Chondrocyte (in vitro differentiated cells): ENCODE measurements at places on chromosomes 4 and X. TPM values are rescaled to one million over a fixed set of nuclear protein-coding genes. Genes with fewer than 3 reads are reported as not detected.

DNA sequence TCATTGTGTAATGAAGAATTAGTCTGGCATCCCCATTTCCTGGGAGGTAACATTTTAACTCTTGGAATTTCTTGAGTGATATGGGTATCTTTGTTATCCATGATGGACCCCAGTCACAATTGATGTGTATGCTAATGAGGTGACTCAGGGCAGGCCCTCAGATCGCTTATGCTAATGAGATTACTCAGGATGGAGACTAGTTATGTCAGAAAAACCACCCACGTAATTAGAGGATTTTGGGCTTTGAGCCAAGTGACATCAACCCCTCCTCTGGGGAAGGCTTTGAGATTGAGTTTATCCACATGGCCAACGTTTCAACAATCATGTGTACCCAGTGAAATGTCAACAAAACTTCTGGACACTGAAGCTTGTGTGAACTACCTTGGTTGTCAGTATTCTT lies 772.7 kb downstream of the STPG2 start:
- no peak overlapping the region for H3K4me3 ChIP-seq
- H3K4me1 ChIP-seq = peaks cover 5% of the 10 kb centered on the region
- H3K27ac ChIP-seq = no peak overlapping the region

DNA sequence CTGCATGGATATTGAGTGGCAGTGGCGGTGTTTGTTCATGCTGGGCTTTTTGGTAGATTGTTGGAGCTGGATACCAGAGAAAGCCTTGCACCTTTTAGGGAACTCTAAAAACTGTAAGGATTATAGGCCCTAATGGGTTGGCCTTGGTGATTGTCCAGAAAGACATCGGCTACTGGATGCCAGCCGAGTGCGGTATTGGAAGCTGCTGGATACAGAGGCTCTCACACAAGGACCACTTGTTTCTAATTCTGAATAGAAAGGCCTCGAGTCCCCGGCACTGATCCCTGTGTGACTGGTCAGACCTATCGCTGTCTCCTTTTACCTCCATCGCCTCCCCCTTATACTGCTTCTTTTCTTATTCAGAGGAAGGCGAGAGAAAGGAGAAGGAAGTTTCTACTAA lies 27.3 kb upstream of the SCOC start:
- no peak overlapping the region for H3K4me3 ChIP-seq
- no peak for DNase-seq
- H3K27ac ChIP-seq = no peak overlapping the region
- H3K27me3 ChIP-seq = peaks cover 15% of the 10 kb centered on the region
- H3K4me1 ChIP-seq = peaks cover 4% of the 10 kb centered on the region
- no peaks in the 10 kb centered on the region for H3K36me3 ChIP-seq

DNA sequence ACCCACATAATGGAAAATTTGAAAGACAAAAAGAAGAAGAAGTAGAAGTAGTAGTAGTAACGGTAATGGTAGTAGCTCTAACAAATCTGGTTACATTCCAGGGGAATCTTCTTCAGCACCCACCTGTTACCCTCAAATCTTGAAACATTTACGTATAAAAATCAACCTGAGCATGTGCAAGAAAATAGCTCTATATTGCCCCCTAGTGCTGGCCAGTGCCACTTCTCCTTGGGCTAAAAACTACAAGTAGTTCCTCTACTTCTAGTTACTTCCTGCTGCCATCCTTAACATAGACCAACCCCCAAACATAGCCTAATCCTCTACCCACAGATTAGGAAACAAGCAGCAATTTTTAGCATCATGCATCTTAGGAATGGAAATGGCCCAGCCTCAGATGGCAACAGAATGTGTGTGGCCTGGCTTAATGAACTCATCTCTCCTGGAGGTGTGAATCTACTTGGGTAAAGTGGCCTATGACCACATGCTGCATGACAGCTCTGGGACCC lies 3.1 kb downstream of the PDGFC start:
- H3K27me3 ChIP-seq = no peaks in the 10 kb centered on the region
- no peak for DNase-seq
- peak overlapping the region; percentile 82 for H3K4me3 ChIP-seq
- peaks cover 57% of the 10 kb centered on the region for H3K4me1 ChIP-seq
- H3K27ac ChIP-seq = peak overlapping the region; percentile 92

DNA sequence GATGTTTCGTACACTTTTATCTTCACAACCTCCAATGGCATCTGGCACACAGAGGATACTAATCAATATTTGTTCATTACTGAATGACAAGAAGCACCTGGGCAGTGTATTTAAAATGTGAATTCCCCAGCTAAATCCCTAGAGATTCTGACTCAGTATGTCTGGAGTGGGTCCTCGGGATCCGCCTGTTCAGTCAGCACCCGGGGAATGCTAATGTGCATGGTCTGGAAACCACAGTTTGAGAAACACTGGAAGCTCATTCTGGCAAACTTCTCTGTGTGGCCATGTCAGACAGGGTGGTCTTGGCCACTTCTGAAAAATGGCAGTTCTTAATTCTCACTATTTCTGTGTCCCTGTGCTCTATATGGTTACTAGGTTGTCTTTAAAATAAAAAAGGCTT lies 138.8 kb upstream of the VCX start:
- H3K27me3 ChIP-seq = no peaks in the 10 kb centered on the region
- no peak for DNase-seq
- no peak overlapping the region for H3K27ac ChIP-seq
- no peak overlapping the region for H3K4me3 ChIP-seq
- H3K4me1 ChIP-seq = no peaks in the 10 kb centered on the region

- H3K27ac ChIP-seq = peak within 1 kb of the TSS; percentile 99
- H3K36me3 ChIP-seq = no peaks in the 10 kb centered on the region
- H3K27me3 ChIP-seq = no peaks in the 10 kb centered on the region
- H3K4me1 ChIP-seq = peaks cover 46% of the 10 kb centered on the region
Measured at GRCh38 chr4:76213415-76214176, at the start of gene SCARB2. SCARB2 (minus strand) TSS chr4:76213824; CDS start chr4:76213543, 281 bp downstream.

DNA sequence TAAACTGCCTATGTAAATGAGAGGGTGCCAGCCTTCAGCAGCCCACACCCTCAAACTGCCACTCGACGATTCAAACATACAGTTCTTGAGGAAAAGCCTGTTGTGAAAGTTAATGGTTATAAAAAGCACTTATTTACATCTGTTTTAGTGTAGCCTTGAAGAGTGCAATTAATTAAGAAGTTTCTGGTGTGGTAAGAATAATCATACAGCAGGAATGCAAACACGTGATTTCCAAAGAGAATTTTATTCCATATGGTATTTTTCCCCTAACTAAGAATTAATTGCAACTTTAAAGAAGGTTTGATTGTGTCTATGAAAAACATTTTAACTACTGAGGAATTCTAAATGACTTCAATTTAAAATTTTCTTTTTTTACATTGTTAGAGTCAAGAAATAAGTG lies 176.3 kb upstream of the PITX2 start:
- H3K27me3 ChIP-seq = peaks cover 44% of the 10 kb centered on the region
- H3K27ac ChIP-seq = no peak overlapping the region
- no peaks in the 10 kb centered on the region for H3K4me1 ChIP-seq
- H3K36me3 ChIP-seq = no peaks in the 10 kb centered on the region

DNA sequence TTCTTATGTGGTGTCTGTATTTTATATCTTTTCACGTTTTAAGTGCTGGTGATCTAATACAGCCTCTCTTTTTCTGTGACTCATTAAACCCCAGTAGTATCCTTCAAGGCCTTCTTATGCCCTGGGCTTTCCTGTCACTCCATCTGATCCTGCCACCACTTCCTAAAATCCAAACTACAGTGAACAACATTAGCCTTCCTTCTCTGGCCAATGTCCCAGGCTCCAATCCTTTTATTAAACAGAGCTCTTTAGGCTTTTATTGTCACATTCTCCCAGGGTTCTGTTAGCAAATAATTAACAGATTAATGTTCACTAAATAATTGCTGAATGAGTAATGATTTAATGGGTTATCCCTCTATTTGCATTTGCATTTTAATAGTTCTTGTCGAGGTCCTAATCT lies 47.9 kb upstream of the ITM2A start:
- H3K27ac ChIP-seq = no peak overlapping the region
- H3K27me3 ChIP-seq = no peaks in the 10 kb centered on the region
- no peak for DNase-seq
- no peaks in the 10 kb centered on the region for H3K36me3 ChIP-seq
- no peaks in the 10 kb centered on the region for H3K4me1 ChIP-seq

DNA sequence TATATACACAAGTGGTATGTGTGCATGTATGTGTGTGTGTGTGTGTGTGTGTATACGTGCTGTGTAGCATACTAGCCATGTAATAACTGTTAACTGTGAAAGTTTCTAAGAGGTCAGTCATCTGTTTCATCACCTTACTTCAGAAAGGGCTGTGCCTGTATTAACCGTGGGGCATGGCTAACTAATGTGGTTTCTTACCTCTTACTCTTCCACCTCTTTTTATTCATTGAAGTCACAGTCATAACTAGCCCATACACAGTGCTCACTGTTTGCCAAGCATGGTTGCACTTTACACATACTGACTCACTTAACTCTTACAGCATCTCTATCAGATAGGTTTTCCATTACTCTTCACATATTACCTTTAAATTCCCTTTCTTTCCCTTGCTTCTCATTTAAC lies 23.7 kb upstream of the LRAT start:
- H3K27ac ChIP-seq = no peak overlapping the region
- peaks cover 25% of the 10 kb centered on the region for H3K27me3 ChIP-seq
- H3K36me3 ChIP-seq = no peaks in the 10 kb centered on the region
- H3K4me3 ChIP-seq = no peak overlapping the region

Gene SMIM10L2A
- 0.27 to 0.62 TPM (median 0.40 TPM) in 3 replicates for total RNA-seq

Gene ZAR1
- not detected in 3 replicates for total RNA-seq

- H3K36me3 ChIP-seq = no peaks in the 10 kb centered on the region
- H3K27me3 ChIP-seq = no peaks in the 10 kb centered on the region
- peaks cover 23% of the 10 kb centered on the region for H3K4me1 ChIP-seq
- H3K27ac ChIP-seq = no peak overlapping the region
- no peak overlapping the region for H3K4me3 ChIP-seq
Measured at GRCh38 chr4:123744664-123745290, 348.2 kb downstream of the SPRY1 start.

- no peaks in the 10 kb centered on the region for H3K27me3 ChIP-seq
- H3K4me1 ChIP-seq = peaks cover 38% of the 10 kb centered on the region
- no peaks in the 10 kb centered on the region for H3K36me3 ChIP-seq
- H3K27ac ChIP-seq = peak overlapping the region; percentile 42
- no peak overlapping the region for H3K4me3 ChIP-seq
Measured at GRCh38 chr4:127143460-127144195, 489.1 kb upstream of the INTU start.

Gene OPRPN
- not detected in 3 replicates for total RNA-seq

Gene LRCH2
- total RNA-seq = 10.5 to 11.6 TPM (median 11.1 TPM) in 3 replicates

DNA sequence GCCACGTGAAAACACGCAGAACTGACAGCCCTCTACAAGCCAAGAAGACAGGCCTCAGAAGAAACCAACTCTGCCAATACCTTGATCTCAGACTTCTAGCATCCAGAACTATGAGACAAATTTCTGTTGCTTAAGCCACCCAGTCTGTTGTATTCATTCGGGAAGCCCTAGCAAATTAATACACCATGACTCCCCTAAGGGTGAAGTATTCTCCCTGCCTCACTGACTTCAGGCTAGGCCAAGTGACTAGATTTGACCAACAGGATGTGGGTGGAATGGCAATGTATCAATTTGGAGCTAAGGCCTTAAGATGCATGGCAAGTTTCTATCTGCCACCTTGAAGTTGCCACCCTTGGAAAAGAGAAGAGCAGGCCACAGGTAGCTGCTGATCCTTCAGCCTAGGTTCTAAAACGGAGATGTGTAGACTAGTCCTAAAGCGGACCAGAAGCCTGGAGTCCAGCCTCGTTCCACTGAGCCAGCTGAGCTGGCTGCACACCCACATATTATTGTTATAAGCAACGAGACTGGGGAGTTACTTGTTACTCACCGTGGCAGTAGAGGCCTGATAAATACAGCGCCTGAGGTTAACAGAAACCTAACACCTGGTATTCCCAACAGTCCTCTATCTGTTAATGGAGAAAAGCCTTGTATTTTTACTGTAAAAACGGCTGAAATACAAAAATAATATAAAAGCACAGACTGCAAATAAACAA lies 16.4 kb downstream of the SCARB2 start:
- no peaks in the 10 kb centered on the region for H3K27me3 ChIP-seq
- H3K4me3 ChIP-seq = no peak overlapping the region
- H3K4me1 ChIP-seq = peaks cover 62% of the 10 kb centered on the region
- H3K36me3 ChIP-seq = peaks cover 23% of the 10 kb centered on the region

- no peak overlapping the region for H3K27ac ChIP-seq
- H3K27me3 ChIP-seq = peaks cover 36% of the 10 kb centered on the region
- no peaks in the 10 kb centered on the region for H3K4me1 ChIP-seq
- DNase-seq = no peak
Measured at GRCh38 chr4:15784959-15785634, 7.0 kb downstream of the CD38 start.

GRCh38 chr4:113591982-113592381 lies 169.6 kb downstream of the CAMK2D start:
- no peak overlapping the region for H3K4me3 ChIP-seq
- no peaks in the 10 kb centered on the region for H3K27me3 ChIP-seq
- H3K36me3 ChIP-seq = peaks cover 11% of the 10 kb centered on the region

DNA sequence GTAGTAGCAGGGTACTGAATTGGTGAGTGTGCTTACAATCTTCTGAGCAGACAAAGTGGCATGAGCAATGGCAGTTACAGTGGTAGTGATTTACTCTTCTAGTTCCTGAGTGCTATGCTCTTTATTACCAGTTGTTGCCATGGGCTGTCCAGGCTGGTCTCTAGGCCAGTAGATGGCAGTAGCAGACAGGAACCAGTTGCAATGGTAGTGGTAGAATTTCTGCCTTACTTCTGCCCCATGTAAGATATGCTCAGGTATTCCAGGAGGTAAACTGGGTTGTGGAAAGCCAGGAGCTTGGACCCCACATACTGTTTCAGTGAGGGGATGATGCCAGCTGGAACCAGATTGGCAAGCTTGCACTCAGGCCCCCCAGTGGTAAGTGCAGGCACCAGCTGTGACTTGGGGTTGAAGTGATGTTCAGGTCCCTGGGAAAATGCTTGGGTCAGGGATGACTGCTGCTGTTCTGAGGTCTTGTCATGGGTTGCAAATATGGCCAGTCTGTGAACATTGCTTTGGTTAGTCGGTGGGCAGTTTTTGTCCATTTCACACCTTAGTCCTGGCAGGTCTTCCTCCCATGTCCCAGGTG lies 63.0 kb upstream of the ZXDB start:
- no peak for DNase-seq
- H3K36me3 ChIP-seq = no peaks in the 10 kb centered on the region
- H3K4me1 ChIP-seq = no peaks in the 10 kb centered on the region
- no peak overlapping the region for H3K27ac ChIP-seq
- H3K27me3 ChIP-seq = no peaks in the 10 kb centered on the region

- no peak for DNase-seq
- no peaks in the 10 kb centered on the region for H3K36me3 ChIP-seq
- H3K27me3 ChIP-seq = no peaks in the 10 kb centered on the region
- no peak overlapping the region for H3K27ac ChIP-seq
Measured at GRCh38 chrX:102846544-102847236, 90.4 kb upstream of the RAB40AL start.

GRCh38 chrX:80223982-80224579 lies 196.2 kb upstream of the TENT5D start:
- DNase-seq = no peak
- no peaks in the 10 kb centered on the region for H3K4me1 ChIP-seq
- no peaks in the 10 kb centered on the region for H3K27me3 ChIP-seq
- no peak overlapping the region for H3K27ac ChIP-seq
- no peaks in the 10 kb centered on the region for H3K36me3 ChIP-seq

GRCh38 chrX:153507484-153508178 lies 9.8 kb upstream of the ATP2B3 start:
- H3K27me3 ChIP-seq = no peaks in the 10 kb centered on the region
- H3K4me3 ChIP-seq = no peak overlapping the region
- DNase-seq = no peak
- H3K27ac ChIP-seq = peak overlapping the region; percentile 76

Gene DGKK
- not detected in 3 replicates for total RNA-seq

Gene CPLX1
- not detected in 3 replicates for total RNA-seq

- peak overlapping the region; percentile 39 for H3K27ac ChIP-seq
- peaks cover 70% of the 10 kb centered on the region for H3K4me1 ChIP-seq
- no peak for DNase-seq
- H3K36me3 ChIP-seq = no peaks in the 10 kb centered on the region
Measured at GRCh38 chrX:31323658-31324057, 251.8 kb upstream of the FTHL17 start.
